Cardiac septum (tissue), 1 donor: ENCODE measurements at places on chromosomes 7 and 10. TPM values are rescaled to one million over a fixed set of nuclear protein-coding genes. Genes with fewer than 3 reads are reported as not detected.

DNA sequence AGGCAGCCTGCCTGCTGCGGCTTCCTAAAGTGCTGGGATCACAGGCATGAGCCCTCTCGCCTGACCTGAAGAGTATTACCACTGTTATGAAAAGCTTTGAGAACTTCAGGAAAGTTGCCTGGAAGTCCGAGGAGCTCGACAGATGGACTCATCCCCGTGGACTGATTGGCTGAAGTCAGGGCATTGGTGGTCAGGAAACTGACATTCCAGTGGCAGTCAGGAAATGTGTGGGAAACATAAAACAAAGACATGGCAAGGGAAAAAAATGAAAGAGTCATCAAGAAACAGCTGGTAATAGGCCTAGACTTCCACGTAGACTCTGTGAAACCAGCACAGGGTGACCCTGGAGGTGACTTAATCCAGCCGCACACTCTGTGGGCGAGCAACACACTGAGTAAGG, 123.3 kb downstream of the CDH23 start:
- DNase-seq = no peak

GRCh38 chr7:158032561-158033115, 555.0 kb downstream of the PTPRN2 start:
- DNase-seq = no peak

GRCh38 chr7:128162666-128163065, 78.4 kb upstream of the LEP start:
- DNase-seq = no peak

The MTPN gene
- total RNA-seq = 121 TPM

The KEL gene
- 0.57 TPM for total RNA-seq
